Thymus (tissue), 14 donors: ENCODE measurements at places on chromosomes 13 and 19. TPM values are rescaled to one million over a fixed set of nuclear protein-coding genes. Genes with fewer than 3 reads are reported as not detected.
A peak's percentile ranks its signal among the peaks of the same experiment; 100 is the strongest.

The ZNF816 gene
- total RNA-seq, result 17.0 TPM

The LAIR2 gene
- total RNA-seq, result 3.2 TPM

DNA sequence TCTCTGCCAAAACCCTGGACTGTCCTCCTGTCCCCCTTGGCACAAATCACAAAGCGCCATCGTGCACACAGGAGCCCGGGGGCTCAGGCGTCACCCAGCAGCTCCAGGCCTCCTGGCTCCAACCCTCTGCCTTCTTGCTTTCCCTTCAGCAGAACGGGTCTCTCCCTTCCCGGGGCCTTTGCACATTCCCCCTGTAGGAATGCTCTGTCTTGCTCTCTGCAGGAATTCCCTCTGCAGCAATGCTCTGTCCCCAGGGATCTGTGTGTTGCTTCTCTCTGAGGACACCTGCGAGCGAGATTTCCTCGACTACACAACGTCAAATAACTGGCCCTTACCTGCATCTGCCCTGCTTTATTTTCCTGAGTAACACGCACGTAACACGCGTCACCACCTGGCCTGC lies 13.3 kb upstream of the RASA3 start:
- no peak for DNase-seq
- H3K27ac ChIP-seq, result no peak overlapping the region
- no peaks in the 10 kb centered on the region for H3K36me3 ChIP-seq
- H3K4me1 ChIP-seq, result peaks cover 91% of the 10 kb centered on the region
- no peaks in the 10 kb centered on the region for H3K27me3 ChIP-seq

The SIRT6 gene
- total RNA-seq, result 10.7 TPM

GRCh38 chr13:83168590-83168989 lies 713.7 kb downstream of the SLITRK1 start:
- no peaks in the 10 kb centered on the region for H3K36me3 ChIP-seq
- no peak overlapping the region for H3K4me3 ChIP-seq
- DNase-seq, result no peak
- H3K4me1 ChIP-seq, result no peaks in the 10 kb centered on the region

- no peaks in the 10 kb centered on the region for H3K4me1 ChIP-seq
- H3K4me3 ChIP-seq, result no peak overlapping the region
- H3K27ac ChIP-seq, result no peak overlapping the region
- H3K36me3 ChIP-seq, result no peaks in the 10 kb centered on the region
- no peaks in the 10 kb centered on the region for H3K27me3 ChIP-seq
Measured at GRCh38 chr13:77489566-77490337, 45.8 kb upstream of the SCEL start.

DNA sequence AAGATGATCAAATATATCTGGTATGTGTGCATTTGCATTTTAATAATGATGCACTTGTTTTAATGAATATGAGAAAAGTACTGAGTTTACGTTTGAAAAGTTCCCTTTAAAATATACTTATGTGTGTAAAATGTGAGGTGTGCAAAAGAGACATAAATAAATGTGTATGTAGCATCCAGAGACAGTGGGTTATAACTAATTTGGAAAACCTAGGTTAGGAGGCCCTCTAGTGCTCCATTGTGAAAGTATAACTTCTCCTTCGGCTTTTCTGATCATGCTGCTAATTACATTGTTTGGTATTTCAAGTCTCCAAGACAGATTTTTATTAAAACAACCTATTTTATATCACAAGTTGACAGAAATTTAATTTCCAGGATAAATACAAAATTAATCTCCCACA lies 30.1 kb downstream of the SCEL start:
- no peaks in the 10 kb centered on the region for H3K36me3 ChIP-seq
- no peak overlapping the region for H3K27ac ChIP-seq
- no peak overlapping the region for H3K4me3 ChIP-seq
- no peaks in the 10 kb centered on the region for H3K4me1 ChIP-seq

DNA sequence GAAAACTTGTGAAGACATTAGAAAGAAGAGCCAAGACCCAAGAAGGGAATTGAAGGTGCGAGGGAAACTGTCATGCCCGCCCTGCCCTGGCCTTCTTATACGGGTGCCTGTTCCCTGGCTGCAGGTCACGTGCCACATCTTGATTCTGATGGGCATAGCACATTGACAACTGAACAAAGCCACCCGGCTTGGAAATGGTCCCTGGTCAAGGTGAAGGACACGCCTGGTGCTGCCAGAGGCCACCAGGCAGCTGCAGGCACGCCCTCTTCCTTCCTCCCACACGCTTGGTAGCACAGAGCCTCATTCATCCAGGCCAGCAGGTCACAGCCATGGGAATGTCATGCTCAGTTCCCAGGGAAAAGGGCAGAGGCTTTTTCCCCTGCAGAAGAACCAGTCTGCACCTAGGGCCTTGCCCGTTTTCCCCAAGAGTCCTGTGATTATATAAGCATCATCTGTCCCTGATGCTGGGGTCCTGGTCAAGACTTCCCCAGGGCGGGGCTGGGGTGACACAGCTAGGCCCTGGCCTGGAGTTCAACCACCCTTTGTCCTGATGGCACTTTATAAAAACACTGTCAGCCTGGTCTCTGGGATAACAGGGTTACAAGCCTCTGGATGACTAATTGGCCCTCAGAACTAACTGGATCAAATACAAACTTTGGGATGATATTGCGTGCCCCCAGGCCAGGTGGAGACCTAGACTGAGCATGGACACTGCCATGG lies 56.0 kb downstream of the CDADC1 start:
- DNase-seq, result no peak
- no peaks in the 10 kb centered on the region for H3K36me3 ChIP-seq
- H3K27me3 ChIP-seq, result no peaks in the 10 kb centered on the region
- no peaks in the 10 kb centered on the region for H3K4me1 ChIP-seq
- H3K4me3 ChIP-seq, result no peak overlapping the region

The MEIOSIN gene
- total RNA-seq, result not detected

- H3K27ac ChIP-seq, result no peak overlapping the region
- no peak for DNase-seq
- H3K36me3 ChIP-seq, result no peaks in the 10 kb centered on the region
- H3K4me3 ChIP-seq, result no peak overlapping the region
Measured at GRCh38 chr13:93108111-93108601, 118.5 kb upstream of the GPC6 start.

- no peak overlapping the region for H3K27ac ChIP-seq
- H3K4me3 ChIP-seq, result no peak overlapping the region
- no peaks in the 10 kb centered on the region for H3K4me1 ChIP-seq
- no peak for DNase-seq
- no peaks in the 10 kb centered on the region for H3K27me3 ChIP-seq
Measured at GRCh38 chr19:23343434-23344010, 51.7 kb downstream of the ZNF91 start.

The SYNE4 gene
- 3.1 TPM for total RNA-seq

GRCh38 chr13:22944378-22944777 lies 236.4 kb upstream of the SGCG start:
- H3K27me3 ChIP-seq, result no peaks in the 10 kb centered on the region
- no peak for DNase-seq
- H3K27ac ChIP-seq, result no peak overlapping the region
- no peaks in the 10 kb centered on the region for H3K36me3 ChIP-seq
- H3K4me1 ChIP-seq, result no peaks in the 10 kb centered on the region

DNA sequence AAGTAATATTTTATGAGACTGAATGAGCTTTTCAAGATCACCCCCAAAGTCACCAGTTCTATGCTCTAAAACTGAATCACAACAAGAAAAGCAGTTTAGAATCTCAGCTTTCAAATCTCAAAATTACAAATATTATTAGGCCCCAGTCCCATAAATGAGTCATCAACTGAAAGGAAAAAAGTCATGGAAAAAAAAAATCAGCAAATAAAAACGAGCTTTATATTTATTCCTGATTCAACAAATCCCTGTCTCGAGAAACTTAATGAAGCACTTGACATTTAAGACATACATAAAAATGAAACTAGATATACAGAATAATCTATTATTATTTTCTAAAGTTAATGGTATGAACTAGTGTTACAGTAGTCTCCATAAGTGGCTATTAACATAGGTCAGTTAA lies 203.0 kb downstream of the DIAPH3 start:
- DNase-seq, result no peak
- no peaks in the 10 kb centered on the region for H3K36me3 ChIP-seq
- H3K27me3 ChIP-seq, result no peaks in the 10 kb centered on the region
- H3K4me1 ChIP-seq, result no peaks in the 10 kb centered on the region
- H3K4me3 ChIP-seq, result no peak overlapping the region

DNA sequence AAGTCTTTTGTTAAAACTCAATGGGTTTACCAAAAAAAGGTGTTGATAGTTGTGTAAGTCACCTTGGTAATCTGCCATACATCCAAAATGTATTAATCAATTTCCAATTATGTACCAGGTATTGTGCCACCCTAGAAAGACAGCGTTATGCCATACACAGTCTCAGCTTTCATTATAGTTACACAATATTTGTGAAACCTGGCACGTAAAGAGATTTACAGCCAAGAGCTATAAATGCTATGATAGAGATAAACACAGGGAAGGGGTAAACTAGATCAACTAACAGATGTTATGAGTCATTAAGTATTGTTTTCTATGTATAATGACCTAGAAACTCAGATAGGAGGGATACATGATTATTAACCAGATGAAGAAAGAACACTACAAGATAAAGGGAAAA lies 725.6 kb upstream of the SLITRK5 start:
- no peak overlapping the region for H3K27ac ChIP-seq
- H3K4me1 ChIP-seq, result no peaks in the 10 kb centered on the region
- no peak for DNase-seq

- H3K36me3 ChIP-seq, result no peaks in the 10 kb centered on the region
- no peak overlapping the region for H3K4me3 ChIP-seq
- no peak for DNase-seq
- H3K27ac ChIP-seq, result no peak overlapping the region
- H3K4me1 ChIP-seq, result no peaks in the 10 kb centered on the region
Measured at GRCh38 chr19:10885201-10886169, 14.1 kb downstream of the CARM1 start.

DNA sequence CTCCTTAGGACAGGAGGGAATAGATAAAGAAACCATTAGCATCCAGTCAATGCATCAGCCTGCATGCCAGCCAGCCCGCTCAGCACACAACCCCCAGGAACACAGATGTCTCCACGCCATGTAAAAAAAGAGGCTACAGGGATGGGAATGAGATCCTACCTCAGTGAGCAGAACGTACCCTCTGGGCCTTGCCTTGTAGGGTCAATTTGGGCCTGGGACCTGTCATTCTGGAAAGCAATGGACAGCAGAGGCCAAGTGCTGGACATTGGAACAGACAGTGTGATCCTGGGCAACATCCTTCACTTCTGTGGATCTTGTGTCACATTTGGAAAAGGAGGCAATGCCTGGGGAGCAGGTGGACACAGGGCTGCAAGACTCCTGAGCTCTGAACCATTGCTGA lies 26.0 kb downstream of the VSTM2B start:
- no peaks in the 10 kb centered on the region for H3K27me3 ChIP-seq
- no peaks in the 10 kb centered on the region for H3K36me3 ChIP-seq
- H3K4me3 ChIP-seq, result no peak overlapping the region
- DNase-seq, result no peak
- no peaks in the 10 kb centered on the region for H3K4me1 ChIP-seq

- no peak overlapping the region for H3K4me3 ChIP-seq
- no peak for DNase-seq
- H3K27ac ChIP-seq, result no peak overlapping the region
- no peaks in the 10 kb centered on the region for H3K4me1 ChIP-seq
Measured at GRCh38 chr13:94583926-94584325, 12.0 kb downstream of the TGDS start.

GRCh38 chr19:57786286-57786685 lies 16.8 kb downstream of the ZNF586 start:
- H3K4me1 ChIP-seq, result no peaks in the 10 kb centered on the region
- H3K27me3 ChIP-seq, result no peaks in the 10 kb centered on the region
- peaks cover 21% of the 10 kb centered on the region for H3K36me3 ChIP-seq
- H3K4me3 ChIP-seq, result no peak overlapping the region
- no peak for DNase-seq

- H3K36me3 ChIP-seq, result no peaks in the 10 kb centered on the region
- no peak for DNase-seq
- H3K27me3 ChIP-seq, result no peaks in the 10 kb centered on the region
- no peak overlapping the region for H3K4me3 ChIP-seq
- H3K27ac ChIP-seq, result no peak overlapping the region
Measured at GRCh38 chr13:70088926-70089325, 18.7 kb upstream of the ATXN8OS start.

GRCh38 chr13:27004866-27005265 lies 166.7 kb downstream of the USP12 start:
- H3K4me3 ChIP-seq, result no peak overlapping the region
- no peak overlapping the region for H3K27ac ChIP-seq
- DNase-seq, result no peak
- no peaks in the 10 kb centered on the region for H3K36me3 ChIP-seq
- H3K4me1 ChIP-seq, result no peaks in the 10 kb centered on the region

DNA sequence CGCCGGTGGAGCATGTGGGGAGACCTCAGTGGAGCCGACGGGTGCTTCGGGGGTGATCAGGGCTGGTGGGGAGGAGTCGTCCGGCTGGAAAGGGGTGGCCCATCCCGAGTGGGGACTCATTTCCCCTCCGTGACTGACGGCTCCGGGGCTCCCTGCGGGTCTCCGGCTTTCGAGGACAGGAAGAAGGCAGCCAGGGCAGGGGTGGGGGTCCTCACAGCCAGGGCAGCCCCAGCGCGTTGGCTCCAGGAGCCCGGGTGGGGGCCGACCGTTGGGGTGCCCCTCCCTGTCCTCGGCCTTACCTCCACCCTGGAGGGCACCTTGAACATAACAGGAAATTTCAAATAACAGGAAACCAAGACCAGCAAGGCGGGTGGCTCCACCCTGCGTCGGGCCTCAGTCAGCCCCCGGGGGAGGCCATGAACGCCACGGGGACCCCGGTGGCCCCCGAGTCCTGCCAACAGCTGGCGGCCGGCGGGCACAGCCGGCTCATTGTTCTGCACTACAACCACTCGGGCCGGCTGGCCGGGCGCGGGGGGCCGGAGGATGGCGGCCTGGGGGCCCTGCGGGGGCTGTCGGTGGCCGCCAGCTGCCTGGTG lies at the start of gene S1PR4:
S1PR4 (plus strand) TSS at position 393 of the 596 bp plus-strand sequence; CDS start at position 417, 24 bp downstream.
- DNase-seq, result peak; percentile 42
- peak within 1 kb of the TSS; percentile 78 for H3K27ac ChIP-seq
- H3K4me1 ChIP-seq, result peaks cover 14% of the 10 kb centered on the region
- H3K36me3 ChIP-seq, result no peaks in the 10 kb centered on the region
- no peaks in the 10 kb centered on the region for H3K27me3 ChIP-seq

The PCDH9 gene
- total RNA-seq, result 5.0 TPM

DNA sequence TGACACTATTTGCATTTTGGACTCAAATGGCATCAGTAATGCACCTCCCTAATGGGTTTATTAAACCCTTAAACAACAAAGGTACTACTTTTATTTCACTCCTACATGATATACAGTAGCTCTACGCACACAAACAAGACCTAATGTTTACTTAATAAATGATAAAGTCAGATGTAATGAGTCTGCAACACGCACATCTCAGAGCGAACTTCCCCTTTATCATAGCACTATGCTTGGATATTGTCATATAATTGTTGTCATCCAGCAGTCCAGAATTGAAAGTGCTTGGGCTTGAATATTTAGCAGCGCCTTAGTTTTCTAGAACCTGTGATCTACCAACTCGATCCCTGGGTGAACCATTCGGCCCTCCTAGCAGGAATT lies 772 bp downstream of the PARP4 start:
- H3K27ac ChIP-seq, result peak overlapping the region; percentile 74
- H3K36me3 ChIP-seq, result no peaks in the 10 kb centered on the region
- H3K4me1 ChIP-seq, result peaks cover 9% of the 10 kb centered on the region
- no peaks in the 10 kb centered on the region for H3K27me3 ChIP-seq

The SLC10A2 gene
- total RNA-seq, result under 0.01 TPM

The SOX1 gene
- total RNA-seq, result not detected

The WDR62 gene
- total RNA-seq, result 4.6 TPM
